ENCODE measurements at places on chromosomes 12 and 14. TPM values are rescaled to one million over a fixed set of nuclear protein-coding genes. Genes with fewer than 3 reads are reported as not detected.

TM9SF1 gene
- 30.3 TPM for total RNA-seq

GRCh38 chr14:74645756-74646470 lies 33.9 kb upstream of the LTBP2 start:
- ATAC-seq, result no peak

TESPA1 gene
- 0.68 TPM for total RNA-seq

GRCh38 chr12:104154806-104155205 lies 16.8 kb upstream of the NFYB start:
- no peak for ATAC-seq

DNA sequence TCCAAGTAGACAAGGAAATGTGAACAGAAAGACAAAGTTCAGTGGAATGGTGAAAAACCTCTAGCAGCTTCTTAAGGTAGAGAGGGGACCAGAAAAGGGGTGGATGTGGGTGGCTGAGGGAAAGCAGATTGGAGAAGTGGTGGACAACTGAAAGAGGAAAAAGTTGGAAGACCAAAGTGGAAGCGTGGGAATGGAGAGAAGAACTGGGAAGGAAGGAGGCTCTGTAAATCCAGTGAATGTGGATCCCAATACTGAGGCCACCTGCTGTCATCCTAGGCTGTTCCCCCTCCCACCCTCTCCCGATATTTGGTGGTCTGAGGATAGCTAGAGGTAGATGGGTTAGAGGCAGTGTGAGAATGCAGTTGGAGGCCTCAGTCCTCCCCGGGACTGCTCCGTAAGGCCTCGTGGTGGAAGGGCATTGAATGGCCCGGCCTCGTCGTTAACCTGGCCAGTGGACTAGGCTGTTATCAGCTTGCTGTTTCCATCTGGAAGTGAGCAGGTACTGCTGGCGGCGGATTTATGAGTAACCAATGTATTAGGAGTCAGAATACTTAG lies 822 bp upstream of the POU6F1 start:
- peak; percentile 27 for ATAC-seq

DNA sequence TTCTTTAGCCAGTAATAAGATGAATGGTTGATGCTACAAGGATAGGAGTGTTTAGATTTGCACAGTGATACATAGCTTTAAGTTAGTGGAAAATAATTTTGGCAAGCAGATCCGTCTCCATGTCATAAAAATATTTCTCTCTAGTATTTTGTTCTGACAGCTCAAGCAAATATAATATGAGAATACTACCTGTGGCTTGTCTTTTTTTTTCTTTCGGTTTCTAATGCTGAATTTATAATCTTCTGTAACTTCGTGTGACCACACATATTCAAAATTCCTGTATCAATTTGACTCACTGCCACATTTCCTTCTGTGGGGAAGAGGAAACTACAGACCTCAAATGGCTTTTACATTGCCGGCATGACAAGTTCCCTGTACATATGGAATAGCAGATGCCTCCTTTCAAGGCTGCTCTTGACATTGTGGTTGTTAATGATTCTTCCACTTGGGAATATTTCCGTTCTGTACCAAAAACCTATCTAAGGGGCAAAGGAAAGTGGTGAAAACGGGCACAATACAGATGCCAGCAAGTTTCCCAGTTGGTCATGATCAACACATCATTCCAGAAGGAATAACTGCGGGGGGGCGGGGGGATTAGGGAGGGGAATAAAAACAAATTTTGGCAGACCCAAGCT lies 103.6 kb upstream of the CCDC91 start:
- ATAC-seq, result no peak

RND1 gene
- 2.6 TPM for total RNA-seq

GRCh38 chr12:31962076-31962475 lies 2.9 kb downstream of the RESF1 start:
- ATAC-seq, result no peak

GRCh38 chr14:42665083-42665482 lies 1058.4 kb downstream of the LRFN5 start:
- ATAC-seq, result no peak

DNA sequence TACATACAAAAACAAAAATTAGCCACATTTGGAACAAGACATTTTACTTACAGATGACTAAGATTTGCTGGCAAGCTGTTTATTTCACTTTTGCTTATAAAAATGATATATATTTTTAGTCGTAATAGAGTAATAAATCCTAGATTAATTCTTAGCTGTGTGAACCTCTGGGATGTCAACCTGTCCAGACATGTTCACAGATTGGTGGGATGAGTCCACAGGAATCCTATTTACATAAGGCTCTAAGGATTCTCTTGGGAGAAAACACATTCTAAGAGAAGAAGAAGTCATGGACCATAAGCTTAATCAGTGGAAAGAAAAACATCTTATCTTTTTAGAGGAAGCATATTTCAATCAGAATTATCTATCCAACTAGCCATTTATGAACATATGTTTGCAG lies 797.4 kb downstream of the C12orf50 start:
- ATAC-seq, result no peak

GRCh38 chr12:87678453-87678852 lies 350.7 kb downstream of the C12orf50 start:
- peak; percentile 73 for ATAC-seq

SYNDIG1L gene
- total RNA-seq, result not detected
